ENCODE measurements at places on chromosomes 2 and 18. TPM values are rescaled to one million over a fixed set of nuclear protein-coding genes. Genes with fewer than 3 reads are reported as not detected.

The CTLA4 gene
- total RNA-seq: 0.84 TPM

The CDH2 gene
- total RNA-seq: 1.4 TPM

DNA sequence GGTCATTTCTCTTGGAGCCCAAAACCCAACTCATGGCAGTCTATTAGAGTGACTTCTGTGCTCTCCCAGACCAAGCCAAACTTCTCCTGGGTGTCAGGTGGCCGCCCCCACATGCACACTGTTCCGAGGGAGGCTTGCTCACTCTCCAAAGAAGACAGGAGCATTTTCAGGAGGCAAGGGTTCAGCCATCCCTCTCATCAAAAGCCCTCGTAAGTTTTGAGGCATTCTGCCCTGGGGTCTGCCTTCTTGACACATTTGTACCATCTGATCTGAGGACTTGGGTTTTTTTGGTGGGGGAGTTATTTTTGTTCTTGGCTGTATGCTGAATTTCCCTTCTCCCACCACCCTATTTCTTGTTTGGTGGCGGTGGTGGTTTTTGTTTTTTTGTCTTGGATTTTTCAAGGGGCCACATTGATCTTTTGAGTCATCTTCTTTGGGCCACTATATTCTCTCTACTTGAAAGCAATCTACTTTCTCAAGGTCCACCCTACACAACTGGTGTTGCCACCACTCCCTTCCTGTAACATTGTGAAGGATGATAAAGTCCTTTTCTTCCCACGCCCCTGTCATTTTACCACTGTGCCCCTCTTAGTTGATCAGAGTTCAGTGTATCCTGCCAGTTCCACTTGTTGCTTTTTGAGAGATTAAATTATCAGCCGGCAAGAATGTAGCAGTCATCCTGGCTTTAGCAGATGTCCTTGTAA, 255.8 kb downstream of the CYP26B1 start:
- H3K4me1 ChIP-seq: no peaks in the 10 kb centered on the region
- no peaks in the 10 kb centered on the region for H3K27me3 ChIP-seq
- no peak overlapping the region for H3K4me3 ChIP-seq
- DNase-seq: no peak
- H3K36me3 ChIP-seq: no peaks in the 10 kb centered on the region

GRCh38 chr2:230602562-230603230, 109.9 kb upstream of the CAB39 start:
- H3K4me3 ChIP-seq: no peak overlapping the region
- H3K27me3 ChIP-seq: no peaks in the 10 kb centered on the region
- no peak overlapping the region for H3K27ac ChIP-seq
- no peak for DNase-seq

- DNase-seq: no peak
- H3K27me3 ChIP-seq: no peaks in the 10 kb centered on the region
- no peaks in the 10 kb centered on the region for H3K36me3 ChIP-seq
- H3K4me3 ChIP-seq: no peak overlapping the region
- H3K27ac ChIP-seq: no peak overlapping the region
These were observed 123.6 kb upstream of the CAB39 start for GRCh38 chr2:230589025-230589424.

All from colonic mucosa (tissue), 4 donors.